ENCODE measurements at places on chromosomes 6 and 20.

DNA sequence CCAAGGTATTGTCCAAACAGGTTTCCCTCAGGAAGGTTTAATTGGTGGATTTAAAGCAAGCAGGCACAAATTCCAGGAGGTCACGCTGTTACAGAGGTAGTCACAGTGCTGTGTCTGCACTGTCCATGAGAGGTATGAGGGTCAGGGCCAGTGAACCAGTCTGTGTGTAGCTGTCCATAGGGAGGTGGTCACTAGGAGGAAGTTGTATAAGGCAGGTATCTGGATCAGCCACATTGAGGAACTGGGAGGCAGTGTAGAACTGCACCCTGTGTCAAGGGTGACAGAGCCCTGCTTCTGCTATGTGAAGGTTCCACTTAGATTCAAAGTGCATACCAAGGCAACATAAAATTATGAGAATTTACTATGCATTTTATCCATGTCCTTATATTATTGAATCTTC, 73.3 kb downstream of the MAP3K4 start:
- DNase-seq: no peak

DNA sequence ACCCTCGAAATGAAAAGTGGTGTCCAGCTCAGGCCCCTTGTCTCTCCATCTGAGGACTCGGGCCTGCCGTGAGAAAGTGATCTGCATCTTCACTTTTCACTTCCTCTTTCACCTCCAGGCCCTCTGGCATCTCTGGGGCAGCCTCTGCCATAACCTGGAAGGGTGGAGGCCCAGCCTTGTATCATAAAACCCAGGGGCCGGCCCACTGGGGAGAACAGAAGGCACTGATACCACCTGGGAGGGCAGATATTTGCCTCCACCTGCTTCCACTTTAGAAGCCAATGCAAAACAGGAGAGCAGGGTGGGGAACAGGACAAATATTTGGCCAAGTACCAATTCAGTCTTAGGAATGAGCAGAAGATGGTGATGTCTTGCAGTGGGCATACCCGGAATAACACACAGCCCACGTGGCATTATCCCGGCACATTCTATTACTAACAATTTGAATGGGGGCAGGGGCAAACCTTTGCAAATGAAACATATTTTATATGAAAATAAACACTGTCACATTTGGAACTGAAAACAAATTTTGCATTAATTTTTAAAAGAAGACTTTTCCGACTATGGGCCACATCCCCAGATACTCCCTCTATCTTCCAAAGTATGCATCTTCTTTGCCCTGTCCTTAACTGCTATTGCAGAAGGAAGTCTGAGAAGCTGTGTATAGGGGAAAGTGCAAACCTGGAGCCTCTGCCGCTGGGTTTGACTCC, 69.2 kb upstream of the TBC1D7 start:
- DNase-seq: no peak

DNA sequence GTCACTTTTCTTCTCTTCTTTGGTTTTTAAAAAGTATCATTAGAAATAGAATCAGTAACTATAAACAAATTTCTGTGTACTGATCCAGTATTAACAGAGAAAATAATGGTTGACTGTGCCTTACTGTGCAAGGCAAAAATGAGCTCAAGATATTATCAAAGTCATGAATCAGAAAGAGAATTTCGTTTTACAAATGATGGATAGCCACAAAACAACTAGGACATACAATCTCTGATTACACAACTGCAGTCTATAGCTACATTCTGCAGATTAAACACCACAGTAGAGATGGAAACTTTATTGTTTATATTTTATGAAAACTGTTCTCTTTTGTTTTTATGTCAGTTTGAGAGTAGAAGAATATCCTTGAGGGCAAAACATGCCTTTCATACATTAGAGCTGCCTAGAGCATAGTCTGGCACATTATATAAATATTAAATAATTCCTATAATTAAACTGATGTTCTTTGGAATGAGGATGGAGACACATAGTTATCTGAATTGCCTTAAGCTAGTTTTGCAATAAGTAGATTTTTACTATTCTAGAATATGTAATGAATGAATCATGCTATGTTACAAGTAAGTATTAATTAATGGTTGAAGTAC, 333.1 kb downstream of the LAMA2 start:
- no peak for DNase-seq

DNA sequence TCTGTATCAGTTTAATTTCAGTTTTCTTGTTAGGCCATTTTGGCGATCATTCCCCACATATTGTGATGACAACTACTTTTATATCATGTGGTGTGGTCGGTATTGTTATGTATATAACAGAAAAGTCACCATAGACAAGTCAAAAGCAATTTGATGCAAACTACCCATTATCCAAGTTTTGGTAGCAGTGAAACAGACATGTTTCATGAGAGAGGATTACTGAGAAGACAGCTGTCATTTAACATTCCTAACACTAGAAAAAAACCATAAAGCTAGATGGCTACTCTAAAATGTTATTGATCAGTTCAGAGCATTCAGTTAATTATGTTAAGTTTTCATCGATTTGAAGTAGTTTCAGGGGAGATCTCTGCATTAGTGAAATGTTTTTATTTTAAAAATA, 462.1 kb upstream of the SOX4 start:
- DNase-seq: no peak

- DNase-seq: no peak
These were observed 106.4 kb downstream of the CD109 start for GRCh38 chr6:73802366-73802765.

- no peak for DNase-seq
These were observed 1.3 kb downstream of the PTK7 start for GRCh38 chr6:43077333-43077809.

All from stimulated activated CD4-positive, alpha-beta T cell treated with anti-CD3 and anti-CD28 coated beads, Interleukin-2, amount 100 ng/mL, for 24 hours (primary cell).